ENCODE measurements at places on chromosomes 2 and 18. TPM values are rescaled to one million over a fixed set of nuclear protein-coding genes. Genes with fewer than 3 reads are reported as not detected.

GRCh38 chr2:33069894-33070651, 123.3 kb downstream of the LTBP1 start:
- ATAC-seq: peak; percentile 94

- no peak for ATAC-seq
Observed at GRCh38 chr2:191320881-191321280, 75.7 kb downstream of the MYO1B start.

The KCNJ3 gene
- total RNA-seq: 0.38 TPM

The MAPRE3 gene
- 6.9 TPM for total RNA-seq

GRCh38 chr18:452816-453215, 47.7 kb downstream of the COLEC12 start:
- ATAC-seq: no peak

GRCh38 chr2:239748811-239749210, 276.3 kb downstream of the NDUFA10 start:
- ATAC-seq: no peak

GRCh38 chr18:26185267-26185666, 41.0 kb upstream of the TAF4B start:
- no peak for ATAC-seq

GRCh38 chr2:19667085-19667484, 234.7 kb downstream of the TTC32 start:
- ATAC-seq: no peak

The TGFA gene
- 1.4 TPM for total RNA-seq

GRCh38 chr2:54677476-54678265, 45.8 kb upstream of the EML6 start:
- ATAC-seq: no peak

GRCh38 chr2:211344289-211344688, 787.9 kb downstream of the CPS1 start:
- no peak for ATAC-seq

The GPBAR1 gene
- total RNA-seq: 6.9 TPM

GRCh38 chr2:170571612-170572011, 143.5 kb upstream of the SP5 start:
- no peak for ATAC-seq
